ENCODE measurements at places on chromosomes 3 and 15. TPM values are rescaled to one million over a fixed set of nuclear protein-coding genes. Genes with fewer than 3 reads are reported as not detected.

P2RY14 gene
- not detected for total RNA-seq

SLC6A20 gene
- not detected for total RNA-seq

APOD gene
- 8.9 TPM for total RNA-seq

PIERCE2 gene
- 0.32 TPM for total RNA-seq

SYNPR gene
- not detected for total RNA-seq

FAM81A gene
- total RNA-seq = 0.06 TPM

ZCWPW2 gene
- total RNA-seq = 0.13 TPM

KCNMB3 gene
- total RNA-seq = 2.1 TPM

ZPLD1 gene
- not detected for total RNA-seq

RTP1 gene
- total RNA-seq = not detected

GRAMD2A gene
- total RNA-seq = 0.19 TPM
